ENCODE measurements at places on chromosomes 4 and X.

GRCh38 chrX:150240643-150240970, 122.5 kb upstream of the MAMLD1 start:
- DNase-seq: no peak

DNA sequence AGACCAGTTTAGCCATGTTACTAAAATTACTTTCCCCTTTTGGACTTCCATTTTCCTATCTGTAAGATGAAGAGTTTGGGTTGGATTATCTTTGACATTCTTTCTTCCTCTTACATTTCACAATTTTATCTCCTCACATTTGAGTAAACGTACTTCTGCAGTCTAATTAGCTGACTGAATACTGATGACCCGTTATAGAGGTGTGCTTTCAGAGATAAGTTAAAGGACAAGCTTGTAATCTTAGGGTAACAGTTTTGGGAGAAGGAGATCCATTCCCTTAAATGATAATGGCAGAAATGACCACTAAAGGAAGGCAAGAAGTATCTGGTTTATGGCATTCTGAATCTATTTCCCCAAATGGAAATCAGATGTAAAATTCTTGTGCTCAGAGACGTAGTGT, 222.6 kb upstream of the FTHL17 start:
- DNase-seq: no peak

- DNase-seq: no peak
These were observed 40.0 kb upstream of the IQSEC2 start for GRCh38 chrX:53321230-53321942.

DNA sequence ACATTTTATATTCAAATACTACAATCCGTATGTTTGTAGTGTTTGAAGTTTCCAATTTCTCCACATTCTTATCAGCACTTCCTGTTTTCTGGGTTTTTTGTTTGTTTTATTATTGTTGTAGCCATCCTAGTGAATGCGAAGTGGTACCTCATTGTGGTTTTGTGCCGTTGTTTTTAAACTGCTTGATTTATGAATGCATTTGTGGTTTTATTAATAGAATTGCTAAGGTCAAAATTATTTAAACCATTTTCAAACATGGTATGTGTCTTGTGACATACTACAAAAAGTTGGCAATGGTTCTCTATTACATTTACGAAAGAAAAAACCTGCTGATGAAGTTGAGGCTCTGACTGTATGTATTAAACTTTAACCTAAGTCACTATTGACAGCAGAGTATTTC, 780.0 kb upstream of the MAGEB2 start:
- no peak for DNase-seq

- DNase-seq: no peak
These were observed 346.8 kb downstream of the PPP3CA start for GRCh38 chr4:101000496-101000895.

- DNase-seq: no peak
These were observed 1.4 kb upstream of the SERPINA7 start for GRCh38 chrX:106039920-106040319.

Data from stimulated activated CD4-positive, alpha-beta T cell treated with anti-CD3 and anti-CD28 coated beads, Interleukin-2, amount 100 ng/mL, for 24 hours (primary cell).